Choroid plexus epithelial cell (primary cell): ENCODE measurements at places on chromosomes 1 and 21.

DNA sequence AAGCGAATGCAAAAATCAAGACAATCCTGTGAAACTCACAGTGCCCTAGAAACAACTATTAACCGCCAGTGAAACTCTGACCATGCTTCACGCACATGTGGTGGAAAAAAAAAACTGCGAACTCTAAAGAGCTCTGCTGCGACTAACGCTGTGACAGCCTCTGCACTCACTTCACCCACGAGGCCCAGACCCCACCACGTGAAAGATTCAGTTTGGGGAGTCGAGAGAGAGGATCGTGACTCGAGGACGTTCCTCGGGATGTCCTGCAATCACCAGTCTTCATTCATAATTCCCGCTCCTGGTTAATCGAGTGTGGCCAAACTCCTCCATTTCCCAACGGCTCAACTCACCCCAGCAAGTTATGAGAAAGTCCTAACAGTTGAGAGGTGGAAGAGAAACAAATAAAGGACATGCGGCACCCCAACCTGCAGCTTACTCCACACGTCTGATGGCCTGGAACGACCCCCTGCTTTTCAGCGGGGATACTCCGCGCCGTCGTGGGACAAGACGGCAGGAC is 1.1 kb downstream of the SERBP1 start:
- peak; percentile 22 for DNase-seq

DNA sequence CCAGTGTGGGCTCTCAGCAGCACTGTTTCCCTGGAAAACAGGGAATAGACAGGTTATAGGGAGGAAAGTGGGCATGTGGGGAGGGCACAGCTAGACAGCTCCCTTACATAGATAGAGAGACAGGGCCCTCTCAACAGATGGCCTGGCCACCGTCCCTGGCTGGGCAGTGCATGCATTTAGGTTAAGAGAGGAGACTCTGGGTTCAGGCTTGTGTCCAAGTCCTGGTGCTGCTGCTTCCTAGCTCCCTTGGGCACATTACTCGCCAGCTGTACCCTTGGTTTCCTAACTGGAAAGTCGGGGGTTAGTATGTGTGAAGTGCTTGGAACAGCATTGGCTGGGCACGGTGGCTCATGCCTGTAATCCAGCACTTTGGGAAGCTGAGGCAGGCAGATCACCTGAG is 9.1 kb downstream of the PLOD1 start:
- DNase-seq, result no peak

DNA sequence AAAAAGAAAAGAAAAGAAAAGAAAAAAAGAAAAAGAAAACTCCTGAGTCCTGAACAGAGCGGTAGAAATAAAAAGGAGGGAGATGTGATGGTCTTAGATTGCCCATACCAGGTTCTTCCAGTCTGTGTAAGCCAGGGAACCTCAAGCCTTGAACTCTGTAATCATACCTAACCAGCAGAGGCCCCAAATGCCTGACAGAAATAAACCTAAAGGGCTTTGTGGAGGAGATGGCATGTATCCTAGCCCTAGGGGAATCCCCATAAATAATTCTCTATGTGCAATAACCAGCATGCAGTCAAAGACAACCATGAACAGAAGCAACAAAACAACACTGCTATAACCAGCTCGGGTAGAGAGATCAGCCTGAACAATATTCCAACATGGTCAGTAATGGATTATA is 40.4 kb downstream of the USP48 start:
- DNase-seq, result peak; percentile 60

- no peak for DNase-seq
These were observed 95.1 kb downstream of the BARHL2 start for GRCh38 chr1:90621986-90622385.

DNA sequence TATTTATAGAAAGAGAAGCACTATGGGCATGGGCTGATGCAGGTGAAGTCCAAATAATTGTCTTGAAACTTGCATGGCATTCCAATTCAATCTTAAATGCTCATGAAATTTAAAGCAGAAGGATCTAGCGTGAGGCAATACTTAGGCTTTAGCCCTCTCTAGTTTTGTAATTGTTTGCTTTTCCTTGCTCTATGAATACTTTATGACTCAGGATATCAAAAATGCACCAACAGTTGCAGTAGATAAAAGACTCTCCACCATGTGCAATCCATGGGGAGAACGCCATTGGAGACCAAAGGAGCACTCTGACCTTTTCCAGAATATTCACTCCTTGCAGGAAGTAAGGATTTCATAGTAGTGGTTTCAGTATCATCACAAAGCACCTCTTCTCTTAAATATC is 436.4 kb downstream of the LRRIQ3 start:
- no peak for DNase-seq

GRCh38 chr21:29287383-29287782 is 11.3 kb upstream of the BACH1 start:
- peak; percentile 86 for DNase-seq

DNA sequence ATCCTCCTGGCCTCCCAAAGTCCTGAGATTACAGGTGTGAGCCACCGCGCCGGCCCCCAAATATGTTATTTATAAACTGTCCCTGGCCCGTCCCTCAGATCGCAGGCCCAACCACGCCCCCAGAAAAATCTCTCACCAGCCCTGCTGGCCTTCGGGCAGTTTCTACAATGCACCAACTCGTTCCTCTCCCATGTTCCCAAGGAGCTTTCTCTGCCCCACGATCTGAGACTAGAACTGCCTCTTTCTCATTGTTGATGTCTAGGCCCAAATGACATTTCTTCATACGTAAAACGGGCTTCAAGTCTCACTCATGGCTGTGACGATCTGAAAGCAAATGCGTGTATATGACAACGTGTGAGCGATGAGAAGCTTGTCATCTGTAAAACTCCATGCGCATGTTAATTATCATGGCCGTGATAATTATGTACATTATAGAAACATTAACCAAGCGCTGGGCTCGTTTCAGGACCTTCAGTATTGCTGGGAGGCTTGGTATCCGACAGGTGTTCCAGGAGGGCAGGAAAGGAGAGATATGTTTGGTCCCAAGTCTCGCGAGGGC is 748 bp upstream of the NIPAL3 start:
- DNase-seq, result no peak

DNA sequence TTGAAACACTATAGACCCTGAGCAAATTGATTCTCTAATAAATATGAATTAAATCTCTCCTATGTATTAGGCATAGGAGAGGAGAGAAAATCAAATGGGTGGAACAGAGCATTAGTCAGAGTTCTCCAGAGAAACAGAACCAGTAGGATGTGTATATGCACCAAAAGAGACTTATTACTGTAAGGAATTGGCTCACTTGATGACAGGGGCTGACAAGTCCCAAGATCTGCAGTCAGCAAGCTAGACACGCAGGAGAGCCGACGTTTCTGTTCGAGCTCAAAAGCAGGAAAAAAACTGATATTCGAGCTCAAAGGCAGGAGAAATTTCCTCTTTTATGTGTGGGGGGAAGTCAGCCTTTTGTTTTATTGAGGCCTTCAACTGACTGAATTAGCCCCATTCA is 259.2 kb upstream of the KAZN start:
- no peak for DNase-seq

- DNase-seq, result no peak
These were observed 14.2 kb downstream of the KCNAB2 start for GRCh38 chr1:6059866-6060265.

- DNase-seq, result peak; percentile 97
These were observed 102.8 kb downstream of the RHOU start for GRCh38 chr1:228837817-228838716.

GRCh38 chr1:41673378-41673777 is 188.9 kb upstream of the EDN2 start:
- peak; percentile 84 for DNase-seq

DNA sequence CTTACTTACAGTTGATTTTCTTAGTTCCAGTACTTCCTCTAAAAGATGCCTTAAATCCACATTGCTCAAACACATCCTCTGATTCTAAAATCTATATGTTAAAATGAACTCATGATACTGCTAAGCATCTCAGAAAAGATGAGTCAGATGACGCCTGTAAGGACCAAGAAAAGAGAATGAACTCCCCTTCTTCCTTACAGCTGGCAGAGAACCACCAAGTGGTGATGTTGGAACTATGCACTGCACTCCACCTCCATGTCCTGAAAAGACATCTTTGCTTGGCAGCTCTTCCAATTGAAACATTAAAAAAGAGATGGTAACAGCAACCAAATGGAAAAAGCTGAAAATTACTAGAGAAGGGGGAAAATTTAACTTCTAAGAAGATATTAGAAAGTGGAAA is 648.8 kb downstream of the PTPRC start:
- DNase-seq, result peak; percentile 38

- DNase-seq, result no peak
These were observed 19.1 kb downstream of the LRIG2 start for GRCh38 chr1:113091988-113092594.

DNA sequence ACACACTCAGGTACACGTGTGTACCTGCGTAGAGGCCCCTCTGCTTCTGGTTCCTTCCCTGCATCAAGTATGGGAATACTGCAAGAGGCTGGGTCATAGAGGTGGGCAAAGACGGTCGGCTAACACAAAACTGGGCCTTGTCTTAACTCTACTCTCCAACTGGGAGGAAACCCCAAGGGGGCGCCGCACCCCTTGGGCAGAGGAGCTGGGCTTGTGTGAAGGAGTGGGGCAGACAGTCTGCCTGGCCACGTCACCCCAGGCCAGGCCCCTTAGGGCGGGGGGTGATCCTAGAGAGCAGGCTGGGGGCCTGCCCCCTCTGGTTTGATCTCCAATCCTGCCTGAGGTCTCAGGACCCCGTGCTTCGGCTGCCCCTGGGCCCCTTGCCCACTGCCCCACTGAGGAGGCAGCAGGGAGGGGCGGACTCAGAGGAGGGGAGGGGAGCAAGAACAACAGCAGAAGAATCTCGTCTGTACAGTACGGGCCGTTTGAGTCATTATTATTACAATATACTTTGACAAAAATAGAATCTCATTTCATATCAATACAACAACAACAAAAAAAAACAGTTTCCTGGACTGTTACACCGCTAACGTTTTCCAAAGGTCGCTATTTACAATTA is 34.7 kb downstream of the MEF2D start:
- peak; percentile 48 for DNase-seq

- DNase-seq, result no peak
These were observed 85.4 kb upstream of the CD53 start for GRCh38 chr1:110787328-110788071.

DNA sequence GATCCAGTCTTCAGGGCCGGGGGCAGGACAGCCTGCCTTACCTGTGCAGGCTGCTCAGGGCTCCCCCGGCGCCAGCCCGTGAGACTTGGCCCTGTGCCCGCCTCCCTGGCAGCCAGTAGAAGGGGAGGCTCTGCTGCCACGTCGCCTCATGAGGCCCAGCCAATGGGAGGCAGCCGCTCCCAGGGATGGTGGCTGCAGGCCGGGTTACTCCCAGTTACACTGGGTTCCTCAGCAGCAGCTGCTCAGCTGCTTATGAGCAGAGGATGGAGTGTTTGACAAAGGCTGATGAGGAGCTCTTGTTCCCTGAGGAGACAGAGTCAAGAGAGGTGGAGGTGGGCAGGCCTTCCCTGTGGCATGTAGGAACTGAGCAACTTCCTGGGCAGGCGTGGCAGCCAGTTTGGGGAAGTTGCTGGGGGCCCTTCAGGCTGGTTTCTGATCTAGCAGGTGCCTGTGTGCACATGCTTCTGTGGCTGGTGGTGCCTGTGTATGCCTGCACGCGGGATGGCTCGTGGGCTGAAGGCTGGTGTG is 5.5 kb downstream of the MFSD2A start:
- DNase-seq, result no peak

- peak; percentile 93 for DNase-seq
These were observed 41.3 kb upstream of the TACSTD2 start for GRCh38 chr1:58618303-58618702.

- peak; percentile 77 for DNase-seq
These were observed 44.1 kb downstream of the CAPZB start for GRCh38 chr1:19441048-19441780.

GRCh38 chr1:90400131-90400530 is 317.0 kb downstream of the BARHL2 start:
- peak; percentile 29 for DNase-seq

- no peak for DNase-seq
These were observed 28.7 kb upstream of the CRNN start for GRCh38 chr1:152442765-152443164.

DNA sequence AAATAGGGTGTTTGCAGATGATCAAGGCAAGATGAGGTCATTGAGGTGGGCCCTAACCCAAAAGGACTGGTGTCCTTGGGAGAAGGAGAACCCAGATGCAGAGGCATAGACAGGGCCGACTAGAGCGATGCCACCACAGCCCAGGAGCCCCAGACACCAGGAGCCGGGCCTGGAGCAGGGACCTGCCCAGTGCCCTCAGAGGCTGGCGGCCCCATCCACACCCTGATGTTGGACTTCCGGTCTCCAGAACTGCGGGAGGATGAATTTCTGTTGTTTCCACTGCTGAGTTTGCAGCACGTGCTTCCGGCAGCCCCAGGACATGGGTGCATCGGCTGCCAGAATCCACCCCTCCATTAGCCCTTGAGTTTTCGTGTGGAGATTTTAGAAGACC is 7.2 kb upstream of the ACTRT2 start:
- DNase-seq, result no peak

- no peak for DNase-seq
These were observed 195.6 kb downstream of the APP start for GRCh38 chr21:25974964-25975363.

DNA sequence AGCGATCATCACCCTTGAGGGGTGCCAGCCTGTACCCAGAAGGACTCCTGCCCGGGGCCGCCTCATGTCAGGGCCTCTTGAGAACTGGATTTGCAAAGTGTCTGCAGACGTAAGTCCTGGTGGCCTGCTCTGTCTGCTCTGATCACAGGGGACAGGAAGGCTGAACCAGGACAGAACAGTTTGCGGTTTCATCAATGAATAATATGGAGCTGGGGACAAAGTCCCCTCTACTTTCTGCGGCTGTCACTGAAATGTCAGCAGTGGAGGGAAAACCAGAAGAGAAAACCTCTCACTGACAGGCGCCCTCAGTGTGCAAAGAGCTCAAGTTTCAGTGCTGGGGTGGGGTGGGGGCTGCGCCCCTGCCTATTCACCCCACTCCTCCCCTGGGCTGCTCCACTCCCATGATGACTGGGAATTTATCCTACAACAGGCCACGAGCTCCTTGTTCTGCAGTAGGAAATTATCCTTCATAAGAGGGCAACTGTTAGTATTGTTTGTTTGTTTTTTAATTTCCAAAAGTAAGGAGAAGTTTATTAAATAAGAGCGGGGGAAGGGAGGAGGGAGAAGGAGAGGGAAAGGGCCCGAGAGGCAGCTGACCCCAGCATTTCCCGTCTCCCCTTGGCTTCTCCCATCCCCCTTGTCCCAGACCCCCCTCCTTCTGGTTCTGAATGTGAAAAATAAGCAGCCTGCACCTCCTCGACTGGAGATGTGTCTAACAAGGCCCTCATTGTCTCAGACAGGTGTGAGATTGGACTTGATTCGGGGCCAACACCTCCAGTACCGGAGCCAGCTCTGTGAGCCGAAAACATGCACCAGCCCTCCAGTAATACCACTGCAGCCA is 149.2 kb downstream of the CLIC6 start:
- DNase-seq, result no peak

DNA sequence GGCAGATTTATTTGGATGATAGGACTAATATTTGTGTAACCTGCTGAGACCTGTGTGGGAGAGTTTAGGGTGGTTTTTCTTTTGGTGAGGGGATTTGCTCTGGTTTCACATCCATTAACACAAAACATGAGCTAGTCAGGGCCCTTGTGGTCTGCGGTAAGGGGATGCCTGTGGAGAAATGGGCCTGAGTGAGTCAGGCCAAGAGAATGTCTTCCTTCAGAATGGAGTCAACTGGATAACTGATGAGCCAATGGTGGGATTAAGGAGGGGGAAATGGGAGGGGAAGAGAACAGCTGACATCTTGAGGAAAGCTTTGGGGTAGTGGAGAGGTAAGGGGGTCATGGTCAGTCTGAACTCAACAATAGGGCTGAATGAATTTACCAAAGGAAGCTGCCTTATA is 13.9 kb downstream of the WNT2B start:
- DNase-seq, result peak; percentile 98
